ENCODE measurements at places on chromosomes 3 and 15.

DNA sequence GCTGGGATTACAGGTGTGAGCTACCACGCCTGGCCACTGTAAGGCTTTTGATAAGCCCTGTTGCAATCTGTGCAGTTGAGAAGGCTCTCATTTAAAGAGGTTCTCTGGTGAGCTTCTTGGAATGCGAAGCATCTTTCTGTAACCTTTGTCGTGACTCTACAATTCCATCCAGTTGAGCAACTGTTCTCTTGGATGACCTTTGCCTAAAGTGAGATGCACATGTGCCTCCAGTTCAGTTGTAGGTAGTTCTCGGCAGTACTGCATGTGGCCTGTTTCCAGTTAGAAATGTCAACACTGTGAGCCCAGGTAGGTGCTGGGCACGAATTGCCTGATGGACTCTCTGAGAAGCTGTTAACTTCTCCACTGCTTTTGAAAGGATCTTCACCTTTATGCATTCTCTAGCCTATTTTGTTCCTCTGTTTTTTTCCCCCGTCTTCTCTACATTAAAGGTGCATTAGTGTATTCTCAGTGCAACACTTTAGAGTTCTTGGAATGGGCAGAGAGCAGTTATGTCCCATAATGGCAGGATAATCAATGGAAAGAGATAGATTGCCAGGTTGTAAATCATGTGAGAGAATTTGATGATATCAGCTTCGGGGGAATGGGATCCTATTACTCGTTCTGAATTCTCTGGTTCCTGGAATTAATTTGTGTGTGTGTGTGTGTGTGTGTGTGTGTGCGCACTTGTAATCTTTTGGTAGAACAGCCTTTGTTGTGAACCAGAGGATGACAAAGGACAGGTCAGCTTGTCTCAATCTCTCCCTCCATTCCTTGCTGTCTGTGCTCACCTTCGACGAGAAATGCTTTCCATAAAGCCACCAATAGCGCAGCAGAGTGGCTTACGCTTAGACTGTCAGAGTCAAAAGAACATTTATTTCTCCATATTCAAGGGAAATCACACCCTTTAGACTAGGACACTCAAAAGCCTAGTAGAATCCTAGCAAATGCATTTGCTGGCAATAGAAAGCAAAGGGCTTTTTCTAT, 51.1 kb downstream of the PTPRG start:
- no peak for DNase-seq

- DNase-seq, result peak; percentile 56
Measured at GRCh38 chr15:51736751-51737521, 519 bp downstream of the LYSMD2 start.

GRCh38 chr15:69562116-69562515, 109.5 kb downstream of the RPLP1 start:
- peak; percentile 37 for DNase-seq

DNA sequence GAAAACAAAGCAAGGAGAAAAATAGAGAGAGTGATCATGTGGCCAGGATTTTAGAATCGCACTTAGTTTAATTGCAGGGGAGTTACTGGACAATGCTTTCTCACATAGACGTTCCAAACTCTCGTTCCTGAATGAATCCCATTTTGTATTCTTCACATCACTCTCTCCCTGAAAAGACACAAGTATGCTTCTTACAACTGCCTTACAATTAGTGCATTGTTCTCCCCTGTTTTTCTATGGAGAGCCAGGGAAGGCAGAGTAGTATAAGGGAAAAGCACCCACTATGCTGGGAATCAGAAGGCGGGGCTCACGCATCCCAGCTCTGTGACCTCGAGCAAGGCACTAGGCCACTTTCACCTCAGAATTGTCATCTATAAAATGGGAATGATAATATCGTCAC, 14.4 kb downstream of the TMOD2 start:
- no peak for DNase-seq

- DNase-seq, result no peak
Measured at GRCh38 chr15:85595804-85596536, 198.8 kb downstream of the KLHL25 start.

- DNase-seq, result no peak
Measured at GRCh38 chr3:71547249-71548198, 36.0 kb downstream of the FOXP1 start.

DNA sequence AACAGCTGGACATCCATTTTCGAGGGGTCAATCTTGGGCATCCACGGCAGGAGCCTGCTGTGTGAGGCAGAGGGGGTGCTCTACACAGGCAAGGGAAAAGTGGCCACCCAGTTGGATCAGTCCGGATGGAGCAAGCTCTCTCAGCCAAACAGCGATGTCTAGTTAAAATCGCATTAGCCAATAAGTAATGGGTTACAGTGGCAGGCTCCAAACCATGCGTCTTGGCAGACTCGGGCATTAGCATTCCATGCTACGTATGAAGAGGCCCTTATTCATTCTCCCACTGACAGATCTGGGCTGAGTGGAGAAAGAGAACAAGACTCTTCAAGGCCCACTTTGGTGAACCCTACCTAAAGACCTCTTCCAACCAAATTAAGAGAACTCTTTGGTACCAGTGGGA, 49.3 kb downstream of the CCNB2 start:
- DNase-seq, result no peak

DNA sequence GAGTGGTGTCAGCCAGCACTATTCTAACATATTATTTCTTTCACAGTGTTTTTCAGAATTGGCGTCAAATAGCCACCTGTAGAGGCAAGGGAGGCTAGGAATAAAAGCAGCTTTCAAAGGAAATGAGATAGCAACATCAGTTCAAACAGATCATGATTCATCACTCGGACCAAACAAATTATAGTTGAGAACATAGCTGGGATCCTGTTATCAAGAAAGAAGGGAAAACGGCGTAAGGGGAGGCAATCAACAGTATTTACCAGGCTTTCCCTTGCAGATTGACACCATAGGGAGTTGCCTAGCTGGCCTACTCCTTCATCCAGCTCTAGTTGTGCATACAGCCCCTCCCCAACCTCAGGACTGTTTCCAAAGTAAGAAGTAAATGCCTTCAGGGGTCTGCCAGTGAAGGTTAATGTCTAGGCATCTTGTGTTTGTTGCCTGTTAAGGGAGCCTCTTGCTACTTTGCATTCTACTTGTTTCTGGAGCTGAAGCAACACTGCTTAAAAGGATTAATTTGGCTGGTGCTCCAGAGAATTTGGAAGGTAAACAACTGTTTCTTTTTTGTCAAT, 286.5 kb downstream of the NSUN3 start:
- no peak for DNase-seq

- no peak for DNase-seq
Measured at GRCh38 chr15:34753236-34753894, 1.4 kb downstream of the GJD2 start.

GRCh38 chr3:129586746-129587430, 19.6 kb downstream of the PLXND1 start:
- no peak for DNase-seq

DNA sequence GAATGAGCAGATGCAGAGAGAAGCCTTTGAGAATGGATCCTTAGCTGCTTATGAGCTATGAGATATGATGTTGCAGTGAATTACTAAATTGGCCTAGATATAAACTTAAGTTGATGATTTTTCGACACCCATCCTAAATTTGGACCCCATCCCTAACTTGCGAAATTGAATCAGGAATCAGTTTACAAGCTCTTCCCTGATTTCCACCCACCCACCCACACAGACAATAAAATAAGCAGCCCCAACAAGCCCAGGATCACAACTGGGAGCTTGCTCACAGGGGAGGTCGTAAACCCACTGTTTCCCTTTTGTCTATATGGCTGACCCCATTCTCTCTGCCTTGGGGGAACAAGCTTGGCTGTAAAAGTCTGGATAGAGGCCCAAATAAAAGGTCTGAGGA, 57.3 kb downstream of the GREM1 start:
- no peak for DNase-seq

DNA sequence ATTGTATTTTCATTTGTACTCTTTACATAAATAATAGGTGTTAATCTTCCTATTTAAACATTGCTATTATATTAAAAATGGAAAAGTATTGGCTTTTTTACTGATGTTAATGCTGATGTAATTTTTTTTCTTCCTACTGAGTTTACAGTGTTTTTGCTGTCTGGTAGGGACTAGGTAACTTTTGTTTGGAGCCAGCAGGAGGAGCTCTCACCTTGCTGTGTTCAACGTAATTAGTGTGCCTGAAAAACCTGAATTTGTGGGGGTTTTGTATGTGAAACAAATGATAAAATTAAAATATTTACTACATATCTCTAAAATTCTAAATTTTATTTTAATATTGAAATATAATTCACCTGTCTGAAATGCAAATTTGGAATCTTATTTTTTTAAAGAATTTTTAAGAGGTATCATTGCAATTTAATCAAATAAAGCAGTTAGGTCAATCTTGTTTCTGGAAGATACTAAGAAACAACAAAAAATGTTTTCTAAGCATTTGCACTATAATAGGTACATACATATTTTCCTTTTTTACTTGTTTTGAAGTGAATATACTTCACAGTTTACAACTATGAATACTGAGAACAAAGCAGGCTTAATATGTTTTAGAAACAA, 48.8 kb downstream of the EPHA6 start:
- peak; percentile 63 for DNase-seq

Data from NCI-H774 (cell line).